ENCODE measurements at places on chromosomes 7 and 10.

DNA sequence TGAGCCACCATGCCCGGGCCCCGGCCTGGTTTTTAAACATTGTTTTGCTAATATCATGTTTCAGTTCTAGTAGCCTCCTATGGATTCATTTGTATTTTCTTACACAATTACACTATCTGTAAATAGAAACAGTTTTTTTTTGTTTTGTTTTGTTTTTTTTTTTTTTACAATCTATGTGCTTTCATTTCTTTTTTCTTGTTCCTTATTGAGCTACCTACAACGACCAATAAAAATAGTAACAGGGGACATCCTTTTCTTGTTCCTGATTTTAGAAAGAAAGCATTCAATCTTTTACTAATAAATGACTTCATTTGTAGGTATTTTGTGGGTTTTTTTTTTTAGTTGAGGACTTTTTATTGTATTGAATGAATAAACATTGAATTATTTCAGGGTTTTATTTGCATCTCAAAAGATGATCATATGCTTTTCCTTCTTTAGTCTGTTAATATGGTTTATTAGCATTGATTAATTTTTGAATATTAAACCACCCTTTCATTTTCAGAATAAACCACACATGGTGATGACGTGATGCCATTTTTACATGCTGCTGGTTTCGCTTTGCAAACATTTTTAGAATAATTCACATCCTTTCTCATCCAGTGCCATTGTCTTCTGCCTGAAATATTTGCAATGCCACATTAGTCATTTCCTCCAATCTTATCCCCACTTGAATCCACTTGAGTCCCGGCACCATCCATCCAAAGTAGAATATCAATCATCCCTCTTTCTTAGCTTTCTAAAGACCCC, 18.1 kb upstream of the AKR1E2 start:
- DNase-seq, result no peak

DNA sequence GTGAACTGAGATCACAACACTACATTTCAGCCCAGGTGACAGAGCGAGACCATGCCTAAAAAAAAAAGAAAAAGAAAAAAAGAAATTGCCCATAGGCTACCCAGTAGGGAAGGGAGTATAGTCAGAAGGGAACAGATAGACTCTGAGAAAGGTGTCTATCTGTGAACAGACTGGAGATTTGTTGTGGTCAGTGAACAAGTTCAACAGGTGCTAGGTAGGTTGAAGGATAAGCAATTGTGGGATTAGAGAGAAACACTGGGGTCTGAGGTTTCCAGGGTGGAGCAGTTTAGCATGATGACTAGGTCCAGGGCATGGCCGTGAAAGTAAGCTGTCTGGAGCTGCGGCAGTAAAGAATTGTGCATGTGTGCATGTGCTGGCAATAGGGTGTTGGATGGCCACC, 6.9 kb downstream of the LRGUK start:
- no peak for DNase-seq

DNA sequence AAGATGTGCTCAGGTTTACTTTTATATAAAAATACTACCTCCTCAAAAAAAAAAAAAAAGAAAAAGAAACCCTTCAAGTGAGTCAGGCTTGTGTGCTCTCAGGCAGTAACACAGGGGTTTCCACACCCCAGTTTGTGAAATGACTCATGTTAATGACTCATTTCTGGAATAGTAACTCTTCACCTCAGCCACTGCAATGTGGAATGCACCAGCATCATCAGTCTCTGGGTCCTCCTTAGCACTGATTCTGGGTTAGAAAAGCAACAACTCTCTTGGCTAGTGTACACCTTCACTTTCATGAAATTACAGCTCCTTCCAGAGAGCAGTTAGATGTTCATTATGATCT, 110.6 kb downstream of the EMX2 start:
- DNase-seq, result no peak

- DNase-seq, result no peak
These were observed 29.8 kb downstream of the CDK1 start for GRCh38 chr10:60808036-60808435.

GRCh38 chr7:26237035-26237807, 35.7 kb downstream of the CBX3 start:
- no peak for DNase-seq

DNA sequence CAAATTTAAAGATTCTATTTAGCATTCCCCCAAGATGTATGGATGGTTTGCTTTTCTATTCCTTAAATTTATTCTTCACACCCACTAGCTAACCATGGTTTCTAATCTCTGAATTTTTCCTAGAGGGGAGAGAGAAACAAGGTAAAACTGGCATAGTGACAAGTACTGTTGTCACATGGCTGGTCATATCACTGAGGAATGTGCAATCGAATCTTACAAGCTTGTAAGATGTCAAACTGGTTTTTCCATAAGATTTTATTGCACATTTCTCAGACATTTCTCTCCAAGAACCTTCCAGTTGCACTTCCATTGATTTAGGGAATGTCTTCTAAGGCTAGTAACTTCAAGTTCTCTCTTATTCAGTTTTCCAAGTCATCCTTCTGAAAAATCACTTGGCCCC, 89.8 kb downstream of the MBL2 start:
- no peak for DNase-seq

DNA sequence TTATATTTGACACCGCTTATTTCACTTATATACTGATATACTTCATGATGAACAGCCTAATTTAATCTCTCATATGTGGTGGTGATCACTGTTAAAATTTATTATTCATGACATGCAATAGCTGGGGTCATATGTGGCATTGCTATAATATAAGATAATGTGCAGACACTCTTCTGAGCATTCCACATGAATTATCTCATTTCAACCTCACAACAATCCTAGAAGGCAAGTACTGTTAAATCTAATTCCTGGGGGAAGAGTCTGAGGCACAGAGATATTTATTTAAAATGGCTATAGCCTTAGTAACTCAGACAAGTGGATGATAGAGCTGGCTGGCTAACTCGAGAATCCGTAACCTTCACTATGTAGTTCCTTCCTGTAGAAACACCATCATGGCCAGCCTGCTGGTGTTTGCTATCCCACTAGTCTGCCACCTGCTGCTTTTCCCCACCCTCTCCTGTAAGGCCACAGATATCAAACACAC, 46.6 kb upstream of the A1CF start:
- no peak for DNase-seq
